IPS DF 19.7 (cell line): ENCODE measurements at places on chromosomes 7 and 10.

GRCh38 chr7:16741676-16742075 lies 11.9 kb upstream of the TSPAN13 start:
- DNase-seq, result no peak

GRCh38 chr7:116315293-116315692 lies 105.0 kb downstream of the TES start:
- no peak for DNase-seq

GRCh38 chr7:16318989-16319915 lies 102.1 kb downstream of the CRPPA start:
- no peak for DNase-seq

- no peak for DNase-seq
Measured at GRCh38 chr7:135326636-135327280, 93.1 kb downstream of the STRA8 start.

- no peak for DNase-seq
Measured at GRCh38 chr10:106815427-106816043, 349.0 kb downstream of the SORCS1 start.

- DNase-seq, result no peak
Measured at GRCh38 chr10:23342213-23342884, 2.2 kb downstream of the C10orf67 start.

GRCh38 chr10:23525406-23525805 lies 86.5 kb downstream of the OTUD1 start:
- no peak for DNase-seq

DNA sequence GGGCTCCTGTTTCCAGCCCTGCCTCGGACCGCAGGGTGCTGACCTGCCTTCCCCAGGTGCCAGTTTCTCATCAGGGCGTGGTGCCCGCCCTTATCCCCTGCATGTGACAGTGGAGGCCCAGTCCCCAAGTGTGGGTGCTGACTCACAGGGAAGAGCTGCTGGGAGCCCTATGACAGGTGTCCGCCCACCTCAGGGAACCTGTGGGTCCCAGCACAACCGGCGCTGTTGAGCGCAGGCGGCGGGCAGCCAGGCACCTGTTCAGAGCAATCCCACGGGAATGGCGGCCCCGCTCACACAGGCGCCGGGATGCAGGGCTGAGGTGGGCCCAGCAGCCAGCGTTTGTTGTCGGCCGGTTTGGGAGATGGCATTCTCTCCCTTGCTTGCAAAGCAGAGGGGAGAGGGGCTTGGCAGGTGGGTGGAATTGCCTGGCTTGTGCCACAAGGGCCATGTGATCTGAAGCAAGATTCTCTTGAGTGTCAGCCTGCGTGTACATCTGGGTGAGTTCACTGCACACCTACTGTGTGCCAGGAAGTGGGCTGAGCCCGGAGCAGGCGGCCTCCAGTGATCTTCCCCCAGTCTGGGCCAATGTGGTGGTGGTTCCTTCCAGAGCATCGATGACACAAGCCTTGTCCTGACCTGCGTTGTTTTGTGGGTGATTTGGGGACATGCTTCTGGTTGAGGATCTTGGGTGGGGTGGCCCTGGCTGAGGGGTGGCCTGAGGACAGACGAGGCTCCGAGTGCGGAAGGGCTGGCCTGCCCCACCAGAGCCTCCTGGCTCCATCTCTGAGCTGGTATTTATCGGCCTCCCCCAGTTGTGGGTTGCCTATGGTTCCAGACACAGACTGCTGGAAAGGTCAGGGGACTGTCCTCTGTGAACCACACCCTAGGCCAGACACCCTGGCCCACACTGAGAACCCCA lies 2.4 kb downstream of the PWWP2B start:
- no peak for DNase-seq

GRCh38 chr7:25959168-25959734 lies 192.7 kb upstream of the NFE2L3 start:
- DNase-seq, result no peak

DNA sequence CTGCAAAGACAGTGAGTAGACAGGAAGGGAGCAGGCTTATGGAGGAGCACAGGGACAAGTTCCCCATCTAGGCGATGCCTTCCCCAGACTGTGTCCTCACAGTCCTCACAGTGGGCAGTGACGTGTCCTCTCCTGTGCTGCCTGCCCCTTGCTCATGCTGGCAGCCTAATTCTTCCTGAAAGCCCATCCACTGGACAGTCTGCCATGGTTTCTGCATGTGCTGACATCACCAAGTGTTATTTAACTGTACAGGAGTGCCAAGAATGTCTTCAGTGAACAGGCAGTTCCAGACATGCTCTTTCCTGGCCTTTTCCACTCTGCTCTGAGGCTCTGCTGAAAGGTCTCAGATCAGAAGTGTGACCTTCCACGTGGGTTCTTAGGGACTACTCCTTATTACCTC lies 54.1 kb downstream of the ZNF248 start:
- no peak for DNase-seq

DNA sequence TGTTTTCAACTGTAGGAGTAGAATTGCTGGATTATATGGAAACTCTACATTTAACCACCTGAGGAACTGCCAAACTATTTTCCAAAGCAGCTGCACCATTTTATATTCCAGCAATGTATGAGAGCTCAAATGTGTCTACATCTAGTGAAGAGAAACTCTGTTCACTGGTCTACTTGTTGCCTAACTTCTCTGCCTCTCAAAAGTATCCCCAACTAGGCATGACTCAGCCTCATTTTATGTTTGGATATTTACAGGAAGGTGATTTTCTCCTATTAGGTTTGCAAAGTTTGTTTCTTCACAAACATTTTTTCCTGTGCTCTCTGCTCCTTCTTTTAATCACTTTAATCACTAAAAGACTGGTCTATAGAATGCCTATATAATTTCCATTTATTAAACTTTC lies 37.1 kb upstream of the SRI start:
- no peak for DNase-seq

DNA sequence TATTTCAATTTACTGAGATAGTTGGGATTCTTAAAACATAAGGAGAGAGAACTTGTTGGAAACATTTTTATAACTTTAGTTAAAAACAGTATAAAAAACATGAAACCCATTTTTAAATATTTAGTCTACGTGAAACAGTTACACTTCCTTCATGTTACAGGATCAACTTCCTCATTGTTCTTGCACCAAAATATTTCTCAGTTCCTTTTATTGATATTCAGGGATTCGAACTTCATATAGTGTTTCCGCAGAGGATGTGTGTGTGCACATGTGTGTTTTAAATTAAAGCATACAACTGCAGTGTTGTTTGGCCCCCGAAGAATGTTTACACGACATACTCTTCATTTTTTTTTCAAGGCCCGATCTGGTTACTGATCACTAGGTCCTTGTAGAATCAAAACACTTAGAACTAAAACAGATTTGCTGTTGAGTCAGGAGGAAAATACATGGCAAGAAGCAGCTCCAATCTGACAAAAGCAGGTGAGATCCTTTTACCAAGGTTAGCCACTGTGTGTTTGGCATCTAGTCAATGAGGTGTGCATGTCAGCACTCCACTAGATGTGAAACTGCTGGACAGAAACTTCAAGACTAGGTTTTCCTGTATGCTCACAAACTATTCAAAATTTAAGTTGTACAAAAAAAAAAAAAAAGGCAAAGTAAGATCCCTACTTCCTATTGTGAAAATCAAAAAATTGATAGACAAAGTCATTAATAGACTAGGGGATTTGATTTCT lies 60.4 kb downstream of the INSYN2A start:
- no peak for DNase-seq

- no peak for DNase-seq
Measured at GRCh38 chr7:4824120-4824775, 37.6 kb downstream of the PAPOLB start.

- DNase-seq, result no peak
Measured at GRCh38 chr7:114821030-114821900, 100.6 kb upstream of the MDFIC start.

DNA sequence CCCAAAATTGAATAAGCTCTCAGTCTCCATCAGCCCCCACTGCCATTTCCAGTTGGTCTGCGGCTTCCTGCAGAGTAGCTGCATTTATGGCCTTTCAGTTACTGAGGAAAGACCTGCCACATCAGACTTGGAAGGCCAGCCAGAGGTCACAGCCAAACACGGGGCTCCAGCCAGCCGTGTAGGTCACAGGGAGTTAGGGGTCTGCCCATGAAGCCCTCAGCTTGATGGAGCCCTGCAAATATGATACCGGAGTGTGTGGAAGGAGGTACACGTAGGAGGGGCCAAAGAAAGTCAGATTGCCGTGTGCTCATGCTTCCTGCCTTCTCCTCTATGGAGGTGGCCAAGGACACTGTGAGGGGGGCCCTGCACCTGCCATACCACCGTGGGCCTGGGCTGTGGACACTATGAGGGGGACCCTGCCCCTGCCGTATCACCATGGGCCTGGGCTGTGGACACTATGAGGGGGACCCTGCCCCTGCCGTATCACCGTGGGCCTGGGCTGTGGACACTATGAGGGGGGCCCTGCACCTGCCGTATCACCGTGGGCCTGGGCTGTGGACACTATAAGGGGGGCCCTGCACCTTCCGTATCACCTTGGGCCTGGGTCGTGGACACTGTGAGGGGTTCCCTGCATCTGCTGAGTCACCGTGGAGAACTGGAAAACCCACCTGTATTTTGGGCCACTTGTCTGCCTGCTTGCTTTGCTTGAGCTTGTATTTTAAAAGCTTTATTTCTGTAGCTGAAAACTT lies 335.7 kb upstream of the SHH start:
- no peak for DNase-seq

DNA sequence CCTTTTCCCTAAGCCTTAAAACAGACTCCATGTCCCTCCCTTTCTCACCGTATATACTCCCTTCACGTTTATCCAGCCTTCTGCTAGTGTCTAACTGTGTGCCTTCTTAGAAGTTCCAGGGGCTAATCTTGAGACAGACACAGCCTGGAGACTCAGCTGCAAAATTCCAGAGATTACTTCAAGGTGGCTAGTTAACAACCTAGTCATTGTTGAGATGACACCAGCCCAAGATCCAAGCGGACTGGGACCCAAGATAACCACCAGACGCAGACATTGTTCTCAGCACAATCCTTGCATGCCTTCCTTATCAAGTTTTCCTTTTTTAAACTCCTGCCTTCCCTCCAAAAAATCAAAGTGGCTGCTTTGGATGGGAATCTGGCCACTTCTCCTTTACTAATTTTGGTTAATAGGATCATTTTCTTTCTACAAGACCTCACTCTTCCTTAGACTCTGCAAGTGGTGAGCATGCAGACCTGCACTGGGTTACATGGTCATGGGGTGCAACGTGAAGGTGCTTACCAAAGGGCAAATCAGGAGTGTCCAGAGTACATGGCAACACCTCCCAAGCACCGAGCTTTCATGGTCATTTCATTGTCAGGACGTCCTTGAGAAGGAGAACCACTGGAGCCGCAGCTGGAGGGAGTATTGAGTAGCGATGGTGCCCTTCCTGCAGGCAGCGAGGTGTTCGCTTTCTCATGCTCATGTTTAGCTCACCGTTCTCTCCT lies 69.7 kb downstream of the ANLN start:
- no peak for DNase-seq

GRCh38 chr7:107330478-107330877 lies 139.4 kb upstream of the GPR22 start:
- no peak for DNase-seq
